Activated CD8-positive, alpha-beta memory T cell treated with anti-CD3 and anti-CD28 coated beads, Interleukin-2, amount 10 ng/mL, durations not matched to agents 7 days and 5 days (primary cell): ENCODE measurements at places on chromosomes 5 and 9. TPM values are rescaled to one million over a fixed set of nuclear protein-coding genes. Genes with fewer than 3 reads are reported as not detected.

DNA sequence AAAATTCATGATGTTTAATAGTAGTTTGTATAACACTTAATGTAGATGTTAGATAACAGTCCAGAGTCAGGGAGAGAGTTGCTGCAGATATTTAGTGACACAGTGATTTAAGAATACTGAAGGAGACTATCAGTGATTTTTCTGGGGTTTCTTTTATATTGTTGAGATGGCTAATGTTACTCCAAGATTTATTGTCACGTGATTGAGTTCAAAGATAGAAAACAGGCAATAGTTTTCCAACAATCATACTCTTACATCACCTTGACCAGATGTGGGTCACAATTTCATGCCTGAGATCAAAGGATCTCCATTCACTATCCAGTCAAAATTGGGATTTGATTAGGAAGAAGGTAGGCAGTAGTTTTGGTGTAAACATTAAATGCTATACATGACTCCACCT lies 580.0 kb upstream of the ARRDC3 start:
- no peak overlapping the region for H3K4me3 ChIP-seq
- no peaks in the 10 kb centered on the region for H3K4me1 ChIP-seq
- H3K27ac ChIP-seq = no peak overlapping the region
- DNase-seq = no peak

DNA sequence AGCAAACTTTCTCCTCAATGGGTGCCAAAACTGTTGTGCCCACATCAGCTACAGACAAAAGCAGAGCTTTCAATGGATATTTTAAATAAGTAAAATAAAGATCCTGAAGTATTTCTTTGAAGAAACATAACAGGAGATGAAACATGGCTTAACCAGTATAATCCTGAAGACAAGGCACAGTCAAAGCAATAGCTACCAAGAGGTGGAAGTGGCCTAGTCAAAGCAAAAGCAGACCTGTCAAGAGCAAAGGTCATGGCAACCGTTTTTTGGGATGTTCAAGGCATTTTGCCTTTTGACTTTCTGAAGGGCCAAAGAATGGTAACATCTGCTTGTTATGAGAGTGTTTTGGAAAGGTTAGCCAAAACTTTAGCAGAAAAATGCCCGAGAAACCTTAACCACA lies 77.9 kb downstream of the ANXA1 start:
- no peak for DNase-seq
- peaks cover 21% of the 10 kb centered on the region for H3K4me1 ChIP-seq
- H3K27ac ChIP-seq = no peak overlapping the region
- H3K27me3 ChIP-seq = peaks cover 17% of the 10 kb centered on the region
- H3K36me3 ChIP-seq = no peaks in the 10 kb centered on the region
- no peak overlapping the region for H3K4me3 ChIP-seq

DNA sequence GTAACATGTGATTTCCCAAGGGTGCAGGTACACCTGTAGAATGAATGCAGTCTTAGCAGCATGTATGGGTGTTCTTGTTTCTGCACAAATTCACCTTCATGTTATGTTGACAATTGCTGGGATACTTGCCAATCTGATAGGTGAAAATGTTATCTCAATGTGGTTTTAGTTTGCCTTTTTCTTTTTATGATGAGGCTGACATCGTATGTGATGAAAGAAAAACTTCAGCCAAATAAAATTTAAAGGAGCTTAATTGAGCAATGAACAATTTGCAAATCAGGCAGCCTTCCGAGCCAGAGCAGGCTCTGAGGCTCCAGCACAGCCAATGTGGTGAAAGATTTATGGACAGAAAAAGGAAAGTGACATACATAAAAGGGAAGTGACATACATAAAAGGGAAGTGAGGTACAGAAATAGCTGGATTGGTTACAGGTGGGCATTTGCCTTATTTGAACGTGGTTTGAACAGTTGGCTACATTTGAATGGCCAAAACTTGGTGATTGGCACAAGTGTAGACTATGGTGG lies 10.5 kb downstream of the TAL2 start:
- peaks cover 15% of the 10 kb centered on the region for H3K27me3 ChIP-seq
- no peak overlapping the region for H3K27ac ChIP-seq
- no peaks in the 10 kb centered on the region for H3K36me3 ChIP-seq
- no peak for DNase-seq
- H3K4me1 ChIP-seq = no peaks in the 10 kb centered on the region

PCDHA10 gene
- total RNA-seq = not detected

- H3K27ac ChIP-seq = peak overlapping the region; percentile 86
- no peaks in the 10 kb centered on the region for H3K27me3 ChIP-seq
- no peaks in the 10 kb centered on the region for H3K36me3 ChIP-seq
- H3K4me3 ChIP-seq = peak overlapping the region; percentile 52
- H3K4me1 ChIP-seq = peaks cover 37% of the 10 kb centered on the region
These were observed 162.7 kb downstream of the C9orf50 start for GRCh38 chr9:129458155-129458661.

GRCh38 chr9:18981476-18982261 lies 51.3 kb downstream of the SAXO1 start:
- H3K27me3 ChIP-seq = peaks cover 4% of the 10 kb centered on the region
- H3K27ac ChIP-seq = no peak overlapping the region
- H3K4me3 ChIP-seq = no peak overlapping the region
- DNase-seq = no peak
